RCC 7860 (cell line): ENCODE measurements at places on chromosomes 1 and 21.

GRCh38 chr1:22567197-22567596, 3.9 kb downstream of the EPHA8 start:
- DNase-seq, result no peak

GRCh38 chr1:54297596-54298283, 97.8 kb downstream of the MRPL37 start:
- no peak for DNase-seq

GRCh38 chr1:247294282-247294681, 37.4 kb downstream of the ZNF496 start:
- DNase-seq, result peak; percentile 31

DNA sequence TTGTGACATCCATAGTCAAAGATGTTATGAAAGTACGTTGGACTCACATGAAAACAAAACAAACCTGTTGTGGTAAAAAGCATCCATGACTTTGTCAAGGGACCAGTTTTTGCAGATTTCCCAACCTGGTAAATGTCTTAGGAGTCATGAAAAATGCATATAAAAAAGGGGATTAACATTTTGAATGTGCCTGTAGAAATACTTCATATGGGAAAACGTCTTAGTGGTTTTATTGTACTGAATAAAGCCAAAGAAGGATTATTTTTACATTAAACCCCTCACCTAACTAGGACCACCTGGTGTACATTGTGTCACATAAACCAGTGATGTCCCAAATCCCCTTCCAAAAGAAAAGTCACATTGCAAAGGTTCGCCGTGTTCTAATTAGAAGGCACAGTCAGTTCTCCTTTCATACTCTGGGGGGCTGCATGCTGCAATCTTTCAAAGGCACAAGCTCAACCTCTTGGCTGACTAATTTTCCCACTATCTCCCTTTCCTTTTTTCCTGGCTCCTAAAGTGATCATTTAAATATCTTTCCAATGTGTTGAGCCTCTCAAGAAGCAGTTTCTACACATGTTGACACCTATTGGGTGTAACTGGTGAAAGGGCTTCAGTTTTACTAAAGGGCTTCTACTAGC, 119.8 kb upstream of the SPAG17 start:
- no peak for DNase-seq

- DNase-seq, result no peak
Observed at GRCh38 chr21:40680311-40680710, 166.6 kb downstream of the DSCAM start.

DNA sequence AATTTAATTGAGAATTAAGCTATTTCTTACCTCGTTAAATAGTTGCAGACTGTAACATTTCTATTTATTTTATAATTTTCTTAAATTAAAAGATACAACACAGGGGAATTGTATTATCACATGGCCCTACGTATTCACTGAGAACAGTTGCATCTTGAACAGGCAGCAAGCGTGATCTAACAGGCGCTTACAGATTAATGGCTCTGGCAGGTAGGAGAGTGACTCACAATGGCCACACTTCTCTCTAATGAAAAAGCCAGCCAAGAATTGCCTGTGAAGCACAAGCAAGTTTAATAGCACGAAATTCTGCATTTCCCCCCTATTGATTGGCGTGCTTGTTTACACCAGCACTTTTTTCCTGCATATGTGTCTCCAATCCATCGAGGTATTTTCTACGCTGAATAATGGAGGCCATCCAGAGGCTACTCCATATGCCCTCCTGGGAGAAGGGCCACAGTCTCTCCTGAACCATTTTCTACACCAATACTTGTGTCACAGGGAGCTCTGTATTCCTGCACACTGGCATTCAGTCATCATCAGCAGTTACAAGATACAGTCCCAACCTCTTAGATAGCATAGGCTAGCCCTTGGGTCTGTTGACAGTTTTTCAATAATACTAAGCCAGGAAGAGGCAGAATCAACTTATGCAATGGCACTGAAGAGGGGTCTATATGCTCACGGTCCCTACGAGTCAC, 150.6 kb upstream of the PLD5 start:
- no peak for DNase-seq

GRCh38 chr1:73100216-73100615, 817.9 kb upstream of the NEGR1 start:
- DNase-seq, result no peak
